T-helper 1 cell (primary cell): ENCODE measurements at places on chromosomes 13 and 19.

DNA sequence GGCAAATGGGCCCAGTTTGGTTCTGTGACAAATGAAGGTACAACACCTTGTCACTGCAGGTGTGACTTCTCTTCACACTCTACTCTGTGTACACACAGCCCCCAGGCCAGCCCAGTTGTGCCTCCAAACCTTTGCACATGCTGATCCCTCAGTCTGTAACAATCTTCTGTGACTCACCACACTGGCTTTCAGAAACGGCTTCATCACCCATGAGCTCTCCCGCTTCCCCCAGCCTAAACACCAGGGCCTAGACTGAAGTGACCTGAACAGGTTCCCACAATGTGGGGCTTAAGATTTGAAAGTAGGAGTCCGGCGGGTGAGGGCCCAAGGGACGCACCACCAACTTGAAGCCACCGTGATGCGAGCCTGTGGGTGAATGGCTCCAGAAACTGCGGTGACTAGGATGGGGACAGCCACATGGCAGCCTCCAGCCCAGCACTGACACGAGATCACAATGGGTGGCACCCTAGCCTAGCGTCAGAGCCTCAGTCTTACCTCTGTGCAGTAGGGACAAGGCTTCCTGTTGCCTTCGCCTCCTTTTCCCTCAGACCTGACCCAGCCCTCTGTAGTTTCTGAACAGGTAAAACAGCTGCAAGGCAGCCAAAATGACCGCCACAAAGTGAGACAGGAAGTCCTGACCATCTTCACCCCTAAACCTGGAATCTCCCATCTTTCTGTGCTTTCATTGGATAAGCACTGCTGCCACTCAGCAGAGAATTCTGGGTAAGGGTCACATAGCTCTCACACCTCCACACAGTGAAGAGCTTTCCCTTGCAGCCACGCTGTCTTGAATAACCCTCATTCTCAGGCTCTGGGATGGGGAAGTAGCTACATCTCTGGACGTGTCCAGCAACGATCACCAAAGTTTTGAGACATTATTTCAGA, 34.2 kb upstream of the ZNF599 start:
- no peak for DNase-seq

- no peak for DNase-seq
Measured at GRCh38 chr13:55887561-55887960, 1253.2 kb upstream of the PRR20A start.

DNA sequence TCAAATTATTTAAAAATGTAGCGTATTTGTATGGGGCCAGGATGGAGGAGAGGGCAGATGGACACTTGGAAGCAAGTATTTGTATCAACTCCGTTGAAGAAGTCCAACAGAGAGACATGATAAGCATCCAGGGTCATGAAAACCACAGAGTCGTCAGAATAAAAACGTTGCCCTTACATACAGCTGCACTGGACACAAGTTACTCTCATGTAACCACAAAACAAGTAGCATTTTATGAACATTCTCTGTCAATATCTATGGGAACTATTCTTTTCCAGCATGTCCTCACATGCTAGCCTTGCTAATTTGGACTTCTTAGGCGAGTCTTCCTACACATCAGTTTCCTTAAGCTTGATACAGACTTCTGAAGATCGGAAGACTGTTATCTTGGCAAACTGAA, 35.0 kb downstream of the EFNB2 start:
- DNase-seq, result no peak

DNA sequence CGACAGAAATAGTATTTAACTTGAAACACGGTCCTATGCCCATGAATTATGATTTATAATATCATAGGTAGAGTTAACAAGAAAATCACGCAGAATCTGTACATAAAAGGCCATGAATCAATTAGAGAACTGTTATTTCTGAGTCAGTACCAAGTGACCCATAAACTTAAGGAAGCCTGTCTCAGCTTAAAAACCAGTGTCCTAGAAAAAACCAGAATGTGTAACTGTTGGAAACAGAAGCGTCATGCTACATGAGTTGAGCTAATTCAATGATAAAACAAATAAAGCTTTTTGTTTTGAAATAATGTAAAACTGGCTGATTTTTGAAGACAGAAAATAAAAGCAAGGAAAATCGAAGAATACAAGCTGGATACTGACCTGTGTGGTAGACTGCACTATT, 34.8 kb upstream of the SGCG start:
- DNase-seq, result no peak

DNA sequence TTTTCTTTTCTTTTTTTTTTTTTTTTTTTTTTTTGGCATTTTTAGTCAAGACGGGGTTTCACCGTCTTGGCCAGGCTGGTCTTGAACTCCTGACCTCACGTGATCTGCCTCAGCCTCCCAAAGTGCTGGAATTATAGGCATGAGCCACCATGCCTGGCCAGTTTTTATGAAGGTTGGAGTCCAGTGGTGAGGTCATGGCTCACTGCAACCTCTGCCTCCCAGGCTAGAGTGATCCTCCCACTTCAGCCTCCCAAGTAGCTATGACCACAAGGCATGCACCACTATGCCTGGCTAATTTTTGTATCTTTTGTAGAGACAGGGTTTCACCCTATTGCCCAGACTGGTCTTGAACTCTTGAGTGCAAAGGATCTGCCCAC, 4.2 kb downstream of the SNRPA start:
- DNase-seq, result no peak

- DNase-seq, result no peak
Measured at GRCh38 chr13:93959796-93960533, 519.5 kb downstream of the DCT start.

- DNase-seq, result no peak
Measured at GRCh38 chr19:19444681-19445155, 39.2 kb downstream of the GATAD2A start.

DNA sequence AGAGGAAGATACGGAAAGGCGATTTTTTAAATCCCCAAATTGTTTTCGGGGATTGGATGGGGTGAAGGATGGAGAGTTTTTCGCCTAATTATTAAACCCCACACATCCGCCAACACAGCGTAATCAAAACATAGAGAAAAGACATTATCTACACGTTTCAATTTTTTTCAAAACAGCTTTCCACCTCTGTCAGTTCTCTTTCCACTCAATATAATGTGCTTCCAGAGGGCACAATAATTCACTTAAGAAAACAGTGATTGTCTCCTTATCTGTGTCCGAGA, 435 bp upstream of the OBI1 start:
- no peak for DNase-seq

- DNase-seq, result no peak
Measured at GRCh38 chr19:45664575-45664974, 3.4 kb upstream of the GIPR start.
